ENCODE measurements at places on chromosomes 4 and X. TPM values are rescaled to one million over a fixed set of nuclear protein-coding genes. Genes with fewer than 3 reads are reported as not detected.

KIAA1210 gene
- total RNA-seq = not detected

MAGIX gene
- total RNA-seq = 1.7 TPM

RS1 gene
- total RNA-seq = not detected

HNRNPD gene
- 28.0 TPM for total RNA-seq

EOLA2 gene
- total RNA-seq = 21.8 TPM

NPY2R gene
- total RNA-seq = not detected

AMBN gene
- not detected for total RNA-seq

RPS6KA6 gene
- total RNA-seq = 1.2 TPM

GAGE12E gene
- not detected for total RNA-seq

NOX1 gene
- total RNA-seq = not detected

GATA1 gene
- not detected for total RNA-seq

MAGEA3 gene
- 0.15 TPM for total RNA-seq

TLR7 gene
- not detected for total RNA-seq

TREX2 gene
- total RNA-seq = 2.9 TPM

SPATA4 gene
- 0.15 TPM for total RNA-seq

RTL5 gene
- total RNA-seq = 3.3 TPM

BMX gene
- 0.53 TPM for total RNA-seq

DDIT4L gene
- total RNA-seq = 2.7 TPM

GLRA2 gene
- not detected for total RNA-seq

INTU gene
- 9.1 TPM for total RNA-seq

SETD7 gene
- total RNA-seq = 54.5 TPM

ASB9 gene
- not detected for total RNA-seq

GNL3L gene
- 26.8 TPM for total RNA-seq

ARSD gene
- total RNA-seq = 18.5 TPM

MAGEB10 gene
- total RNA-seq = not detected

BCORL1 gene
- total RNA-seq = 1.7 TPM

PDE6B gene
- total RNA-seq = not detected

TIGD4 gene
- 0.08 TPM for total RNA-seq

DSPP gene
- total RNA-seq = not detected

EXOC1L gene
- not detected for total RNA-seq

HDX gene
- 2.9 TPM for total RNA-seq

SEC31A gene
- 285 TPM for total RNA-seq

HTN3 gene
- not detected for total RNA-seq

PPEF2 gene
- not detected for total RNA-seq

STEEP1 gene
- 40.1 TPM for total RNA-seq

PLP1 gene
- total RNA-seq = 0.12 TPM

CXorf58 gene
- total RNA-seq = not detected

PRSS12 gene
- 13.0 TPM for total RNA-seq

RRH gene
- total RNA-seq = 0.08 TPM

GPC4 gene
- total RNA-seq = 3.6 TPM

EREG gene
- not detected for total RNA-seq

MAGEA4 gene
- not detected for total RNA-seq

NPY5R gene
- total RNA-seq = not detected

SPANXA1 gene
- not detected for total RNA-seq

KCTD8 gene
- total RNA-seq = 0.47 TPM

FAM47B gene
- total RNA-seq = not detected

TLL1 gene
- total RNA-seq = 0.08 TPM

SMIM43 gene
- total RNA-seq = 0.23 TPM

PNMA6F gene
- total RNA-seq = not detected
